ENCODE measurements at places on chromosomes 6 and 20.

DNA sequence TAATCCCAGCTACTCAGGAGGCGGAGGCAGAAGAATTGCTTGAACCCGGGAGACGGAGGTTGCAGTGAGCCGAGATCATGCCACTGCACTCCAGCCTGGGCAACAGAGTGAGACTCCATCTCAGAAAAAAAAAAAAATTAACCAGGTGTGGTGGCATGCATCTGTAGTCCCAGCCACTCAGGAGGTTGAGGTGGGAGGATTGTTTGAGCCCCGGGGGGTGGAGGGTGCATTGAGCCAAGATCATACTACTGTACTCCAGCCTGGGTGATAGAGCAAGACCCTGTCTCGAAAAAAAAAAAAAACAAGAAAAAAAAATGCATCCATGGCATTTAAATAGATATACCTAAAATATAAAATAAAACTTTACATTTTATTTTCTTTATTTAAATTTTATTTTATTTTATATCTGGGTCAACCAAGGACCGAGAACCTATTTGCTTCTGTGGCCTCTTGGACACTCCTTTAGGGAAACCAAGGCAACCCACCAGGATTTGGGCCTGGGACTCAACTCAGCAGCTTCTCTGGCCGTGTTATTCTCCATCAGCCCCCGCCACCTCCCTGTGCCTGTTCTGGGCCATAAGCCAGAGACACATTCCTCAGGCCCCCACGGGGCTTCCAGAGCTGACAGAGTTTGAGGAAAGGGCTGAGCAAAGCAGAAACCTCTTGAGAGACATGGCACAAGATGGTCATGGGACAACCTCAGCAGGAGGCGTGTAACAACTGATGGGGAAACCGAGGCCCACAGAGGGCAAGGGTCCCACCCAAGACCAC is 6.2 kb downstream of the SNTA1 start:
- DNase-seq: no peak

GRCh38 chr20:642398-643174 is 10.4 kb downstream of the SRXN1 start:
- DNase-seq: no peak

GRCh38 chr6:26571592-26572296 is 25.0 kb upstream of the ABT1 start:
- DNase-seq: peak; percentile 76

DNA sequence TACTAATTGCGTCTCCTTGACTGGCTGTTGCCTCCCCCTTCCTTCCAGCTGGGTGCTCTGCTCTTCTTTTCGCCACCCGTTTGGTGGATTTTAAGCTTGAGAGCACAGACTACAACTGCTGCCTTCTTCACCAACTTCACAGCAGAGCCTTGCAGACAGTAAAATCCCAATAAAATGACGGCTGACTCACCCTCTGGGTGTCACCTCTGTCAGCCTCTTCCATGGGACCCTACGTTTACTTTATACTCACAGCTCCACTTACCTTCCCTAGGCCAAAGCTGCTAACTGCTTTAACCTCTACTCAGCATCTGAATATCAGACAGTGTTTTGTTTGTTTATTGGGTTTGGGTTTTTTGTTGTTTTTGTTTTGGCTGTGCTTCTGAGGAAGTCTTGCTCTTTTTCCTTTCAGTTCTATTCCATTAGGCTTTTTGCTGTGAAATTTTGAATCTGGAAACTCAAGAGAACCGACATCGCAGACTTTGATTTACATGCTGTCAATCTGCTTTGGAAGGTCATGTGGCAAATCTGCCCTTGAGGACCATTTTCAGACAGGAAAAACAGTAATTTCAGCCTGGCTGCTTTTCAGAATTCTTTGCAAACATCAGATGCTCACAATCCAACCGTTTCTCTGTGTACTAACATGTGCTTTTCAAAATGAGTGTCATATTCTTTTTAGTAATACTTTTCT is 2.4 kb downstream of the AGPAT4 start:
- no peak for DNase-seq

DNA sequence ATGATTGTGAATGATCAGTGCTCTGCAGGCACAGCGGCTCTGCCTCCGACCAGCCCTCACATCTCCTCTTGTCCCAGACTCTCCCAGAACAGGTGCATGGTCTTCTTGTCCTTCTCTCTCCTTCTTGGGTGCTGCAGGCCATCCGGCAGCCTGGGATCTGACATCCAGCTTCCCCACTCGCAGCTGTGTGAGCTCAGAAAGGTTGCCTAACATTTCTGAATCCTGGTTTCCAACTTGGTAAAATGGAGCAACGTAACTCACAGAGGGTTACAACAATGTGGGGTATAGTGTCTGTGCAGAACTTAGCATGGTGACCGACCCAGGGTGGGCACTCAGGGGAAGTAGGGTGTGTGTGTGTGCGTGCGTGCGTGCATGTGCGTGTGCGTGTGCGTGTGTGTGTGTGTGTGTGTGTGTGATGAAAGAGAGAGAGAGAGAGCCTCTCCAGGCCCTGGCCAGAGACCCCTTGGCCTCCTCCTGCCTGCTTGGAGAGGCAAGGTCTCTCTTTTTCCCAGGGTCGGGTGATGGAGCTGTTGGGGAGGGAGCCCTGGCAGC is 110.1 kb downstream of the SNX5 start:
- no peak for DNase-seq

- DNase-seq: no peak
Observed at GRCh38 chr6:54327631-54328030, 19.4 kb downstream of the TINAG start.

- no peak for DNase-seq
Observed at GRCh38 chr6:1382883-1383728, 6.3 kb upstream of the FOXF2 start.

DNA sequence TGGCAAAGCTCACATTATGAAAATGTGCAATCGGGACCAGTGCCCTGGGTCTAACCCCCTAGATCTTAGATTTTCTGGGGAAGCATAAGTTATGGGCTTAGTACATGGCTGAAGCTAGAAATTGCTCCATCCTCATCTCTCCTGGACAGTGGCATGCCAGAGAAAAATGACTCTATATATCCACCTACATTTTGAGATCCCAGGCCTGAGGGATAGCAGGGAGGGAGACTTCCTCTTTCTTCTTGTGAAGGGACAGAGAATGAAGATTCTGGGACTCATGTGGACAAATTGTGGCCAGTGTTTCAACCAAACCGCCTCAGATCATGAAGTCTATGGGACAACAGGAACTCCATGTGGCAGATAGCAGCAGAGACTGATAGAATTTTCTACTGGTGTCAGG is 35.4 kb downstream of the GSTA2 start:
- DNase-seq: no peak

GRCh38 chr6:12751694-12752325 is 35.2 kb downstream of the PHACTR1 start:
- no peak for DNase-seq

DNA sequence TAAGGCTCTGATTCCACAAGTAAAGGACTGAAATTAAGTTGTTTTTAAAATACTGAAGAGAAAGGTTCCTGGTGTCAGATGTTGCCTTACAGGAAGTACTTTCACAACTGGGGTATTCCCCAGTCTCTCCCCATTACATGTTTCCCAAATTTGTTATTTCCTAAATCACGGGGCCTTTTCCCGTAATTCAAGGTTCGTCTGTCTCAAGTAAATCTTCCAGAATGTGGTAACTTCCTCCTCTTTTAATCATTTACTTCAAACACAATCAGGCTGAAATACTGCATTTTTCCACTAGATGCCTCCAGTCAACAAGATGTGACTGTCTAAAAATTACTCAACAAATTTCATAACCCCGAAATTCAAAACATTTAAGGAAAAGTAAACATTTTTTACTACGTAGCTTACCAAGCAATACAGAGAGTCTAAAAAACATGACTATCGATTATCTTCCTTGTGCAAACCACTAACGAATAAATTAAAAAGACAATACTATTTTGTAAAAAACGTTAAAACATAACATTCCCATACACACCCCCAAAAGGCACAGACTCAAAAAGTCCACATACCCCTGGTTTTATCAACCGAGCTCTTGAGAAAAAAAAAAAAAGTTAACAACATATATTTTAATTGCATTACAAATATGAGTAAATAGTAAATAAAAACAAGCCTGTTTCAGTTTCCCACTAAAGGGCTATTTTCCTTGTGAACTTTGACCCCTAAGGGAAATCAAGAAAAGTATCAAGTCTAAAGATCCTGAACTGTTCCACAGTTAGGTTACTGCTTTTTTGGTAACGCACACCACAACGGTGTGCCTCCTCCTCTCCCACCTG is 1.7 kb downstream of the SOD2 start:
- DNase-seq: peak; percentile 35

GRCh38 chr6:33837971-33838665 is 34.3 kb upstream of the MLN start:
- no peak for DNase-seq

- no peak for DNase-seq
Observed at GRCh38 chr20:53570446-53571276, 23.0 kb downstream of the ZNF217 start.

DNA sequence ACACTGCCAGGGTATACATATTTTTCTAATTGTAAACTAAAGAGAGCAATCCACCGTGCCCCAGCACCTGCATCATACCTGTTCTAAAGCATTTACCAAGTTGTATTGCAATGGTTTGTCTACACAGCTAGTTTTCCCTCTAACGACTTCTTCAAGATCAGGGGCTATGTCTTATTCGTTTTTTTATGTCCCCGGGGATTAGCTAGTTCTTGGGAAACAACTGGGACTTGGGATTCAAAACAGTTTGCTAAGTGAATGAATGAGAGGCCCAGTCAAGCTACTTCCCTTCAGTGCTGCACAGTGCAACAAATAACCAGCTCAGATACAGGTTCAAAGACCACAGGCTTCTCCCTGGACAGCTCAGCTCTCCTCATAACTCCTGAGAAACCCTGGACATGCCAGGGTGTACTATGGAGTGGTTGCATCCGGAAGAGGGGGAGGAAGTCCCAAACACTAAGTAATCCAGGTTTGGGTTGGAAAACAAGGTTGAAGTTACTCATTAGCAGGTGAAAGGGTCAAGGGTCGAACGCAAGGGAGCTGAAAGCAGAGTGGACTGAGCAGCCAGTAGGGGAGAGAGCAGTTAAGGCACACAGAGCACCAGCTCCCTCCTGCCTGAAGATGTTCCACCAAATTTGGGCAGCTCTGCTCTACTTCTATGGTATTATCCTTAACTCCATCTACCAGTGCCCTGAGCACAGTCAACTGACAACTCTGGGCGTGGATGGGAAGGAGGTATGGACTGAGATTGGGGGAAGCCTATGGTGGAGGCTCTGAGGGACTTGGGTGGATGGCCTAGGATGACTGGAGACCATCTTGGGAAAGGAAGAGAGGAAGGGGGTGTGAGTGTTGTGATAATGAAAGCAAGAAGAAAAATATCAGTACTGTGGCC is at the start of gene APOM:
Gene APOM, plus strand, starts transcription at position 546 of the 889 bp plus-strand sequence. Its CDS starts 73 bp downstream, at position 619.
- no peak for DNase-seq

- peak; percentile 28 for DNase-seq
Observed at GRCh38 chr6:107064579-107065065, 36.6 kb downstream of the MTRES1 start.

Measured in DMS79 treated with DMSO at 0.1 percent for 48 hours (cell line).